RWPE1 (cell line): ENCODE measurements at places on chromosomes 12 and 14.

DNA sequence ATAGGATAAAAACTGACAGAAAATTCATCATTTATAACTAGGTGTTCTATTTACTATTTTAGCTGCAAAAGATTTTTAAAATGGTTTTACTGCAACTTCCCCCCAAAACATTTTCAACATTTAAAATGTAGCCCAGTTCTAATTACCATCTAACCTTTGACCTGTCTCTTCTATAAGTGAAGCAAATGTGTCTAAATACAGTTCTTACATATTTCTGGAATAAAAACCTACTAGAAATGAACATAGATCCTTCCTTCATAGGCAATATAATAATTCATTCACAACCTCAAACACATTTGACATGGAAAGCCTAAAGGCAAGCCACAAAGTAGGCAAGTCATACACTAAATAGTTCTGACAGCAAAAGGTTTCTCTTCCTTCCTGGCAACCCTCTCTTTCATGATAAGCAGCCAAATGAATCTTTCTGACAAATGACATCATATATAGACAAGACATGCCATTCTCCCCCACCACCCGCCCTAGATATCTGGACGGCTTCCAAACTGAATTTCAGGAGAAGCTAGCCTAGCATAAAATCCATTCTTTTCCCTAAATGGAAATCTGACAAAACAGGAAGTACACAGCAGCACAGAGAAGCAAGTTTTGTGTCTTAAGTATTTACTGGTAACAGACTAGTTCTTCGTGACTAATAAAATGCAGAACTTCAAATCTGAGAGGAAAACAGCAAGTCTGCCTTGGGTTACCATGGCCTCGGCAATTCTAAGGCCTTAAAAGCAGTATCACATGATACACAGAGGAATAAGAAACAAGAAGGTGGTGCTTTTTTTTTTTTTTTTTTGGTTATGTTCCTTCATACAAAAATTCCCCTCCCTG lies 17.2 kb upstream of the ARID4A start:
- DNase-seq, result peak; percentile 84

DNA sequence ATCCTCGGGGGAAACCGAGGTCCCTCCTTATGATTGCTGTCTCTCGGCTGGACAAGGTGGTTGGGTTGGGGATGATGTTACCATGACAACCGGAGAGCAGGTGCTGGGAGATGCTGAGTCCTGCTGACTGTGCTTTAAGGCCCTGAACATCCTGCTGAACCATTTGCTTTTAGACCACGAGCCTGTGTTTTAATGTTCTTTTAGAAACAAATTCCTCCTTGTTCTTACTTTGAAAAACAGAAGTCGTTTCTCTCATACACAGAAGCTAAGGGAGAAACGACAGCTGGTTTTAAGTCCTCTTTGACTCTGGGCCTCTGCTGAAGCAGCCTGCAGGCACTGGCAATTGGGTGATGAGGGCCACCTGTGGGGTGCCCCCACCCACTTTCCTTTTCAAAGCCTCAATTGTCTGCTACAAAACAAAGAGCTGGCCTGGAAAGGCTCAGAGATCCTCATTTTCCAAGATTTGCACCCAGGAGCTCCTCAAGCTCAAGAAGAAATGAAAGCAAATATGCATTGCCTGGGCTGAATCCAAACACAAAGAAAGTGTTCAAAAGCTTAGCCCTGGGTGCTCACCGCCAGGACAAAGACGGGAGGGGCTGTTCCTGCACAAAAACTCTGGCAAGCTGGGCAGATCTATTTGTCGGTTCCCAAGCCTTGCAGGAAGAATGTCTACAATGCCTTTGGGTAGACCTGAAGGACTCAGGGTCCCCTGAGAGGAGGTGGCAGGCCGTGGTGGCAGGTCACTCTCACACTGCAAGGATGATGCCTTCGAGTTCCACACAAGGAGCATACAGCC lies 90.0 kb upstream of the CLMN start:
- no peak for DNase-seq

DNA sequence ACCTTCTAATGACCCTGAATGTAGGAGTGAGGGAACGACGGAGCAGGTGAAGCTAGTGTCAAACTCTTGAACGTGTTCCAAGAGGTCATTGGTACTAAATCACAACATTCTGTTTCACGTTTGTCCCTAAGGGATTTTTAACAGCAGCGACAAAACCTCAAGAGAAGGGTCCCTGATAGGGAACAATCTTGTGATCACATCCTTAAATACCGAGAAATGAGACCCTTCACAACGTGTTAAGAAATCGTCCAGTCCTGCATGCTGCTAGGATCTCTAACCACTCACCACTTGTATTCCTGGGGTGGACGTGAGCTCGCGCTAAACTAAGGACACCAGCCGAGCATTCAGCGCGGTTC lies 134.1 kb upstream of the KRAS start:
- no peak for DNase-seq

GRCh38 chr12:98470469-98471082 lies 44.8 kb upstream of the TMPO start:
- peak; percentile 13 for DNase-seq

DNA sequence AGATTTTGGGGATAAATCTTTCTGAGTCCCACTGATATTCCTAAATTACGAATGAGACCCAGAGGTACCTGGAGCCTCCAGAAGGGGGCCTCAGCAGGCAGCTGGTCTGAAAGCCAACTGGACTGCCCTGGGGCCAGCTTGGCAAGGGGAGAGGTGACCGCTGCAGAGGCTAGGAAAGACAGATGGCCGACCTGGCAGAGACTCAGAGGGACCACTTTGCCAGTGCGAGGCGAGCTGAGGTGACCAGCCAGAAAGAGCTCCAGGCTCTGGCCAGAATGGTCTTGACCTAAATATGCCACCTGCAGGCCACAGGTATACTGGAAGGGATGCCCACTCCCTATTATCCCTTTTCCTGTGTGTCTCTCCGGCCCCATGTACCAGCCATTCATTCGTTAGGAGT lies 256.8 kb upstream of the GARIN6 start:
- DNase-seq, result no peak

DNA sequence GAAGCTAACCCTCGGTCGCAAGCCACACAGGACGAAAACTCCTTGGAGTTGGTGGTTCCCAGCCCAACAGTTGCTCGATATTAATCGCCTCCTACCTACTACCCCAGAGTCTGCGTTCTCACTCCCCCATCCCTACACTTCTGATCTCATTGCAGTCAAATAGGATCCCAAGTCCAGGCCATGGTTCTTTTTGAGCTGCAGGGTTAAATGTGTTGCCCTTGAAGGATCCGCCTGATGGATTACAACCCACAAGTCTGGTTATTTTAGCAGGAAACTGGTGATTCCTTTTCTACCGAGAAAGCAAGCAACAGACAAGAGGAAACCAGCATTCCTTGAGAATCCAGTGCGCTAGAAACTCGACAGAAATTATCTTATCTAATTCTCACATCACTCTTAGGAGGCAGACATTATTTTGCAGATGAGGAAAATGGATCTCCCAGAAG lies 785 bp upstream of the NIN start:
- no peak for DNase-seq

GRCh38 chr12:102501773-102502172 lies 21.4 kb upstream of the IGF1 start:
- DNase-seq, result no peak

DNA sequence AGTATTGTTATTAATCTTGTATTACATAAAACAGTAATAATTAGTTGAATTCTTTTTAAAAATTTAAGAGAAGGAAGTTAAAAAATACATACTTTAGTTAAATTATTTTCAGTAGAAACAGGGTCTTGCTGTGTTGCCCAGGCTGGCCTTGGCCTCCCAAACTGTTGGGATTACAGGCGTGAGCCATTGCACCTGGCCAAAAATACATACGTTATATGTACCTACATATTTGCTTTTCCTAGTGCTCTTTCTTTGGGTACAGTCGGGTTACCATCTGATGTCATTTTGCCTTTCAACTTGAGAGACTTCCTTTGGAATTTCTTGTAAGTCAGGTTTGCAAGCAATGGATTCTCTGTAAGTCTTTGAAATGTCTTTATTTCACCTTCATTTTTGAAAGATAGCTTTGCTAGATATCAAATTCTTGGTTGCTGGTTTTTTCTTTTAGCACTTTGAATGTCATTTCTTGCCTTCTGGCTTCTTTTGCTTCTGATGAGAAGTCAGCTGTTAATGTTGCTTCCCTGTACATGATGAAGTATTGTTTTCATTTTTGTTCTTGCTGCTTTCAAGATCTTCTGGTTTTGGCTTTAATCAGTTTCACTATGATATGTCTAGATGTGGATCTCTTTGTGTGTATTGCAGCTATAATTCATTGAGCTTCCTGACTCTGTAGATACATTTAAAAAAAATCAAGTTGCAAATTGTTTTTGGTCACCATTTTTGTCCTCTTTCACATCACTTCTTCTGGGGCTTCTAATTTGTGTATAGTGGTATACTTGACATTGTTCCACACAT lies 84.4 kb downstream of the SPATS2 start:
- DNase-seq, result no peak

GRCh38 chr14:73027546-73027945 lies 640 bp upstream of the ZFYVE1 start:
- no peak for DNase-seq

DNA sequence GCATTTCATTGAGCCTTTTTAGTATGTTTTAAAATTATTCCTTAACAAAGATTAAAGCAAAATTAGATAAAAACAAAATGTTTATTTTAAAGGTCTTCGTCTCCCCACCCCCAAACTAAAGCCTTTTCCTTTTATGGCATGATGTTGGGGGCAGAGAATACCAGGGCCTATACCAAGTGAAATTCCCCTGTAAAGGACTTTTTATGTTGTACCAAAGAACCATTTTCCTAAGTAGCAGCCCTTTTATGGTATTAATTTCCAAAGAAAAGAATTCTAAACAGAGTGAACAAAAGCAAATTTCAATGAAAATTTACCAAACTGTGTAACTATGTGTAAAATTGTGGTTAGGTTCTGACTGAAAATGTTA lies 71.9 kb upstream of the GNPNAT1 start:
- DNase-seq, result no peak

GRCh38 chr14:78637908-78638475 lies 467.8 kb downstream of the NRXN3 start:
- DNase-seq, result no peak

- DNase-seq, result peak; percentile 81
Observed at GRCh38 chr12:56157201-56158028, 744 bp upstream of the MYL6 start.

GRCh38 chr12:108850854-108851573 lies 6.4 kb downstream of the SSH1 start:
- DNase-seq, result no peak

- no peak for DNase-seq
Observed at GRCh38 chr14:64645220-64645892, 58.9 kb upstream of the PLEKHG3 start.
